ENCODE measurements at places on chromosomes 11 and 22.

DNA sequence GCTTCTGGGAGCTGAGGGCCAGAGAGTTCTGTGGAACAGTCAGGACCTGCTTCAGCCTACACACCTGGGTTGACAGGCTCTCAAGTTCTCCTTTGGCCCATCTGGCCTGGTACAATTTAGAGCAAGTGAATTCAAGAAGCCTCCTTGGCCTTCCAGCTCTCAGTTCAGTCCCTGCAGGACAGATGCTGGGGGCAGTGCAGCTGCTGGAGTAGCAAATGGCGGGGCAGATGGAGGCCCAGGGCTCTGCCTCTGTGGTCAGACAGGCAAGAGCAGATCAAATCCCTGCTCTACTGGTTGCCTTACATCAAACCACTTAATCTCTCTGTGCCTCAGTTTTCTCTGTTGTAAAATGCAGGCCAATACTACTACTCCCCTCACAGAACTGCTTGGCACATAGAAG lies 8.7 kb upstream of the KCNK7 start:
- DNase-seq: no peak

DNA sequence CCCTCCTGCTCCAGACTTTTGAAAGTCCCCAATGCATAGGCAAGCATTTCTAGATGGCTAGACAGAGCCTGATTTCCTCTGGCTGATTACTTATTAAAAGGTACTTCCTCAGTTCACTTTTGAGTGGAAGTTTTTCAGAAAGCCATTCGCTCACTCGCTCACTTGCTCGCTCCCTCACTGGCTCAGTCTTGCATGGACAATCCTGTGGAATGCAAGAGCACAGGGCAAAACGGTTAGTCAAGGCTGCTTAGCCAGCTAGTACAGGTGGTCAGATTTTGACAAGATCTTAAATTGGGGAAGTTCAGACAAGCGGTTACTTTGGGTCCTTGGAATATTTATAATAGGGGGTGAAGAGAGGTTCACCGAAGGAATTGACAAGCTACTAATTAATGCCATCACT lies 101.0 kb downstream of the ARL14EP start:
- DNase-seq: no peak

GRCh38 chr11:4704054-4704789 lies at the start of gene MMP26:
Gene MMP26, plus strand, starts transcription at chr11:4704784.
- DNase-seq: no peak

DNA sequence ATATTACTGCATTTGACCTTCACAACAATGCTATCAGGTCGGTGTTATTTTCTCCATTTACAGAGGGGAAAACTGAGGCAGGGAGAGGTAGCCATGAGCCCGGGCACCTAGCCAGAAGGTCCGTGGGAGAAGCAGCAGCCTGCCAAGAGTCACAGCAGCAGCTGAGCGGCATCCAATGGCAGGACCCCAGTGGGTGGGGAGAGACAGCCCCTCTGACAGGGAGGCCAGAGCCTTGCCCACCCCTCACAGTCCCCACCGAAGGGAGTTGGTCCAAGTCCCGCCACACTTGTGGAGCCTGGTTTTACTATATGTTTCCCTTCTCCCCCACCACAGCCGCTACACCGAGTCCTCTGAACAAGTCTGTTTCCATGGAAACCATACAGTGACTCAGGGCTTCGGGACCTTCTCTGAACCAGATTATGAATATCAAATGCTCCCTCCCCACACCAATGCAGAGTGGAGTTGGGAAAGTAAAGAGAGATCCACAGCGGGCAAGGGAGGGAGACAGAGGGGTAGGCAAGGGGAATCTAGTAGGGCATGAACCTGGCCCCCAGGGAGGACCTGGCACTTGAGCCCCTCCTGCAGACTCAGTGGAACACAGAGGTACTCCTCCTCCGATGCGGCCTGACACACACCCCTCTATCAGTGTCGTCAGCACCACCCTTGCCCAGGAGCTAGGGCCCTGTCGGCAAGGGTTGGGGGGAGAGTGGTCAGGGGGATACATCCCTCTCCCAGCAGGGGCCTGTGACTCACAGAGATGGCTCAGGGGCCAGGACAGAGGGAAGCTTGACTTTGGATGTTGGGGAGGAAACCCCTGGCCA lies 2.5 kb downstream of the CHST1 start:
- peak; percentile 50 for DNase-seq

GRCh38 chr11:45252134-45252856 lies 33.8 kb downstream of the SYT13 start:
- DNase-seq: no peak

DNA sequence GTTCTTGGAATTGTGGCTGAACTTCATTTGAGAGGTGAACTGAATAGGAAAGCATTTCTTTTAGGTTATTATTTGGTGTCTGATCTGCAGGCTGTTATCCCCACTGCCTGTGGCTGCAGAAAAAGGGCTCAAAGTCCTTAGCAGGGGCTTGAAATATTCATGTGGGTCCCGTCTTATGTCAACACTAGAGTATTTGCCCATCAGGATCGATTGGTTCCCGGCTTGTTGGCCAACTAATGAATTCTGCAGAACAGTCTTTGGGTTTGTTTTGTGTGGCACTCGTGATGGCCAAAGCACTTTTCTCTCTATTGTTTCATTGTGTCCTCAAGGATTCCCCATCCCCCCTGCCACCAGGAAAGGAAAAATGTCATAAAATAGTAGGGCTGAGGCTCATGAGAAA lies 211.9 kb downstream of the MYO18B start:
- no peak for DNase-seq

- DNase-seq: no peak
Measured at GRCh38 chr11:132601875-132602274, 930.4 kb downstream of the OPCML start.

GRCh38 chr11:44418456-44418830 lies 108.5 kb upstream of the ALX4 start:
- no peak for DNase-seq

- no peak for DNase-seq
Measured at GRCh38 chr11:124955035-124955434, 1.0 kb downstream of the CCDC15 start.
